Activated CD8-positive, alpha-beta memory T cell treated with anti-CD3 and anti-CD28 coated beads for 1 hour (primary cell): ENCODE measurements at places on chromosomes 1 and 21.

GRCh38 chr1:16013220-16013907 is 4.5 kb downstream of the HSPB7 start:
- peak; percentile 37 for DNase-seq

GRCh38 chr1:176876966-176877515 is 287.5 kb downstream of the ASTN1 start:
- no peak for DNase-seq

DNA sequence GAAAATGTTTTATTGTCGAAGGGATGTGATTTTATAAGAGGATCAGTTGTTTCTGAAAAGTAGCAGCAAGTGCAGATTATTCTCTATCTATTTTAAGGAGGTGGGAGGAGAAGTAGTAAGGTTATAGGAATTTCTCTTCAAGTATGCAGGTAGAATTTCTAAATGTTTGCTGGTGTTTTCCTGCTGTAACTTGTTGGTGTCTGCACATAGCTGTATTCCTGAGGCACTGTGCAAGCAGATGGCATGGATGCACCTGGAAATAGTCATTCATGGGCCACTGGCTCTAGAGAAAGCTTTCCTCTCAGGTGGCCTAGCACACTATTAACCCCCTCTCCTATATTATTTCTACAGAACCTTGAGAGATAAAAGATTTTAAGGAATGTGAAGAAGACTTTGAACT is 30.3 kb upstream of the PODN start:
- DNase-seq, result no peak

- DNase-seq, result no peak
Observed at GRCh38 chr1:246733704-246734103, 9.5 kb downstream of the SCCPDH start.

- DNase-seq, result no peak
Observed at GRCh38 chr1:21821385-21822019, 9.4 kb downstream of the LDLRAD2 start.

GRCh38 chr1:169108223-169108622 is 1.7 kb downstream of the ATP1B1 start:
- DNase-seq, result no peak

DNA sequence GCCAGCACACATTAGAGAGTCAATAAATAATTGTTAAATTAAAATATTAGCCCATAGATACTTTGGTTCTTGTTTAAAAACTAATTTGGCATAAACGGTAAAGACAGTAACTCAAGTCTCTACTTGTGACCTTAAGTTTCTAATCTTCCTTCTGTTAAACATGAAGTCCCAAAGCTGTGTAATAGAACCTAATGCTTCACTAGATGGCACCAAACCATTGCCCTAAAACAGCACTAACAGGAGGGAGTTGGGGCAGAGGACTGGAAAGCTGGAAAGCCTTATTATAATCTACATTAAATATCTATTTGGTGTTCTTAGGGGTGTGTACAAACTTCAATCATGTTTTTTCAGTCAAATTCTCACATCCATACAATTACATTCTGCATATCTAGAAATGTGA is 176.7 kb downstream of the OLFM3 start:
- no peak for DNase-seq

DNA sequence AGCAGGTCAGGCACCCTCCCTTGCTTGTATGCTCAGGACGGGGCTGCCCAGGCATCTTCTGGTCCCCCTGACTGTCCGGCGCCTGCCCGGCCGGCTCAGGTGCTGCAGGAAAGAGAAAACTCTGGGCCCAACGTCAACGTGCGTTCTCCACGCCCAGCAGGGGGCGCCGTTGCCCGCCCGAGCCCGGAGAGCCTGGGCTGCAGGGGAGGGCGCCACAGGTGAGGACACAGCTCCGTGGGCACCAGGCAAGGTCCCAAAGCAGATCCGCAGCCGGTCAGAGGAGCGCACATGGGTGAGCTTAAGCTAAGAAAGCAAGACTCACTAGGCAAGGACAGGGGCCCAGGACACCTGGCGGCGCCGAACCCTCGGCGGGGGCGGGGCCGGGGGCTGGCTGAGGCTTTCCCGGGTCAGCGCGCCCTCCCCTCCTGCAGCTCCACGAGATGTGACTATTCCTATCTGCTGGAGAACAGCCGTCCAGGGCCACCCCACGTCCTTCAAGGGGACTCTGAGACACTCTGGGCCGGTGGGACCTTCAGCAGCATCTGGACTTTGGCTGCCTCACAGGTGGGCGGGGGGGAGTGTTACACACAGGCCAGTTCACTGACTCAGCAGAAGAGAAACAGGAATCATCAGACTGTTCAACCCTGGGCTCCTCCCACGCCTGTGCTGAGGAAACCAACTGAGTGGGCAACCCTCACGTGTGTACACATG is 29.3 kb downstream of the KRTAP10-1 start:
- peak; percentile 49 for DNase-seq

DNA sequence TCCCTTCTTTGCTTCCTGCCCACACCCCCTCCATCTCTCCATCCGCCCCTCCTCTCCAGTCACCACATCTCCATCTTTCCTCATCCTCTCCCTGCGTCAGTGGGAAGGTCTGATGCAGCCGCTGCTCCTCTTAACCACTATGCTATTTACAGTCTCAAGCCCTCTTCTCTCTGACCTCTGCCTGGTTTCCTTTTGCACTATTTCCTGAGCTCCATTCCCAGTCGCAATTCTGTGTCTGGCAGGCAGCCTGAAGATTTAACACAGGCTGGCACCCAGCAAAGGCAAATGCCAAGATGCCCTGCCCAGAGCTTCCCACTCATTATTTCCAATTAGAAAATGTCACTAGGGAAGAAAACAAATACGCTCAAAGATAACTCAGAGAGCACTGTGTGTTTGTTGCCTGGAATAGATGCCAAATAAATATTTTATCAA is 89.6 kb upstream of the LPGAT1 start:
- DNase-seq, result no peak

GRCh38 chr1:6962478-6962995 is 177.3 kb downstream of the CAMTA1 start:
- DNase-seq, result peak; percentile 14

DNA sequence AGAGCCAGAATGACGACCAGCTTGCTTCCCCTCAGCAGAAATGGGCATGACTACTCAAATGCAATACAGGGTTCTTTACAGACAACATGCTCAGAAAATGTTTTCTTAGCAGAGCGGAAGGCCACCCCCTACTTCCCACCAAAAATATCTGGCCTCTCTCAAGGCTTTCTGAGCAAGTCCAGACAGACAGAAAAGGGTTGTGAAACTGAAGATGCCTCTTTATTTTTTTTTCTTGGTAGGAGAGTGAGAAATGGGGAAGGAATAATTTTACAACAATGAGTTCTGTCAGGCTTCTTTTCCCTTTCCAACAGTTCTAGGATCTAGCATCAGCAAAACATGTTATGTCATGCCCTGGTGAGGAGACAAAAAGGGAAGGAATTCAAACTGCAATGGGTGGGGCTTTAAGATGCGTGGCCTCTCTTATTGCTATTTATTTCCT is 172.0 kb upstream of the CAMK1G start:
- no peak for DNase-seq
